ENCODE measurements at places on chromosomes 1 and 21. TPM values are rescaled to one million over a fixed set of nuclear protein-coding genes. Genes with fewer than 3 reads are reported as not detected.

DNA sequence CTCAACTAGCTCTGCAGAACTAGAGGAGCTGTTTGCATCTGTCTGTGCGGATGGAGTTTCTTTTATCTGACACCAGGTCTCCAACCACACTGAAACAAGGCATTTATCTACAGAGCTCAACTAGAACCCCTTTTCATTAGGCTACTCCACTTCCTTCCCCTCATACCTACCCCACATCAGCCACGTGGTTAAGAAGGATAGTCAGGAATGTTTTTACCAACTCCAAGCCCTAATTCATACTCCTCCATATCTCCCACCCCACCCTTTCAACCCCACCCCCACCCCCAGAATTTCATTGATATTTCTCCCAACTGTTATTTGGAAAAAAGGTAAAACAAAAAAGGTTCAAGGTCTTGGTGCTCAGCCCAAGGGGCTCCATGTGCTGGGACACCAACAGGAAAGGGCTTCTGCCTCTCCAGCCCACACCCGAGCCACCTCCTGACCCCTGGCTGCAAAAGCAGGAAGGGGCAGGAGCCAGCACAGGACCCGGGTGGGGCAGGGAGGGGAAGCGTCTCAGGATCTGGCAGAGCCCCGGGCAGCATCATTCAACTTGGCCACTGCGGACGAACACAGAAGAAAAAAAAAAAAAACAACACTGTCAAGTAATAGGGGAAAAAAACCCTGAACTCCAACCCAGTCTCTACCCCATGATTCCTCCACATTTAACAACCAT, 7.0 kb downstream of the ENSA start:
- peak overlapping the region; percentile 77 for H3K27ac ChIP-seq
- H3K4me1 ChIP-seq = peaks cover 82% of the 10 kb centered on the region
- no peak overlapping the region for H3K4me3 ChIP-seq
- no peak for DNase-seq
- H3K36me3 ChIP-seq = peaks cover 86% of the 10 kb centered on the region

DNA sequence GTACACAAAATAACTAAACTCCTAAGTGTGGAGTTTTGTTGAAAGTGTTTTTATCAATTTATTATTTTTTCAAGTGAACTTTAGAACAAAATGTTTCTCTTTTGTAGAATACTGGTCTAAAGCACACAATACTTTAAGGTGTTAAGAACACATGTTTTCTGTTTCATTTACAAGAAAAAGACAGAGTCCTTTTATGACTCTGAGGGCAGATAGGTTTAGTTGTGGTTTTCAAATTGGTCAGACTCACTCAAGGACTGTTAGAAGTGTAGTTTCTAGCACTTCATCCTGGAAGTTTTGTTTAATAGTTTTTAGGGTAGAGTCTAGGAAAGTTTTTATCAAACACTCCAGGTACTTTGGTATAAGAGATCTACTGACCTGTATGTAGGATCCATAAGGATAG, 376.5 kb downstream of the LRRIQ3 start:
- no peak overlapping the region for H3K4me3 ChIP-seq
- no peaks in the 10 kb centered on the region for H3K36me3 ChIP-seq
- no peak overlapping the region for H3K27ac ChIP-seq
- no peaks in the 10 kb centered on the region for H3K27me3 ChIP-seq

DNA sequence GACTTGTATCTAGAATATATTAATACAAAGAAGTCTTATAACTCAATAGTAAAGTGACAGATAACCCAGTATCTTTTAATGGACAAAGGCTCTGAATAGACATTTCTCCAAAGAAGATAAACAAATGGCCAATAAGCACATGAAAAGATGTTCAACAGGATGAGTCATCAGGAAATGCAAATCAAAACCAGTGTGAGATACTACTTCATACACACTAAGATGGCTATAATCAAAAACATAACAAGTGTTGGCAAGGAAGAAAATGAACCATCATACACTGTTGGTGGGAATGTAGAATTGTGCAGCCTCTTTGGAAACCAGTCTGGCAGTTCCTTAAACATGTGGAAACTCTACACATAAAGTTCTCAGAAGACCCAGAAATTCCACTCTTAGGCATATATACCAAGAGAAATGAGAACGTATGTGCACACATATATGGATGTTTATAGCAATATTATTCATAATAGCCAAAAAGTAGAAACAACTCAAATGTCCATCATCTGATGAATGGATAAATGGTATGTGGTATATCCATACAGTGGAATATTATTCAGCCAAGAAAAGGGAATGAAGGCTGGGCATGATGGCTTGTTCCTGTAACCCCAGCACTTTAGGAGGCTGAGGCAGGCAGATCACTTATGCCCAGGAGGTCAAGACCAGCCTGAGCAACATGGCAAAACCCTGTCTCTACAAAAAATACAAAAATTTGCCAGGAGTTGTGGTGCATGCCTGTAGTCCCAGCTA, 9.9 kb upstream of the MPL start:
- no peak overlapping the region for H3K27ac ChIP-seq
- DNase-seq = no peak
- no peaks in the 10 kb centered on the region for H3K4me1 ChIP-seq
- H3K36me3 ChIP-seq = no peaks in the 10 kb centered on the region

KRTAP7-1 gene
- not detected for total RNA-seq

DNA sequence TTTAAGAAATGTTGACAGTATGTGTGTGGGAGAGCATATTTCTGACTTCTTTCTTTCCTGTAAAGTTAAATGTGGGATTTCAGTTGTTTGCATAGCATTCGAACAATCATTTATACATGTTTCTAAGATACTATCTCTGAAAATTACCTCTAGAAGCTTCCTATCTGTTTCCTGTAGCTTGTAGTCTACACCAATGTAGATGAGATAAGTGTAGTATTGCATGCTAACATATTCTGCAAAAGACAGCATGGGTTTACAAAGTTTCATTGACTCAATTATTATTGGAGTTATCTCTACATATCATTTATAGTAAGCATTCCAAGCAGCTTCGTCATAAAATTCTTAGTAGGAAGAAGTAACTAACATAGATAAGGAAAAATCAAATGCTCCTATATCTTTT, 98.9 kb upstream of the DPYD start:
- DNase-seq = no peak
- H3K4me1 ChIP-seq = no peaks in the 10 kb centered on the region
- no peaks in the 10 kb centered on the region for H3K36me3 ChIP-seq
- no peak overlapping the region for H3K27ac ChIP-seq
- H3K4me3 ChIP-seq = no peak overlapping the region
- no peaks in the 10 kb centered on the region for H3K27me3 ChIP-seq

NTMT2 gene
- total RNA-seq = not detected

GRCh38 chr1:53172426-53173128, 24.0 kb upstream of the CPT2 start:
- peak overlapping the region; percentile 53 for H3K27ac ChIP-seq
- no peak overlapping the region for H3K4me3 ChIP-seq
- H3K27me3 ChIP-seq = no peaks in the 10 kb centered on the region
- DNase-seq = peak; percentile 34

GRCh38 chr1:54272134-54272533, 72.2 kb downstream of the MRPL37 start:
- H3K27ac ChIP-seq = peak overlapping the region; percentile 95
- H3K27me3 ChIP-seq = no peaks in the 10 kb centered on the region
- peaks cover 83% of the 10 kb centered on the region for H3K4me1 ChIP-seq
- H3K4me3 ChIP-seq = no peak overlapping the region
- H3K36me3 ChIP-seq = no peaks in the 10 kb centered on the region

TNFSF4 gene
- not detected for total RNA-seq

GRCh38 chr1:169890761-169891538, 2.7 kb downstream of the SCYL3 start:
- DNase-seq = peak; percentile 43
- no peaks in the 10 kb centered on the region for H3K27me3 ChIP-seq
- H3K4me1 ChIP-seq = peaks cover 13% of the 10 kb centered on the region
- peak overlapping the region; percentile 1 for H3K4me3 ChIP-seq
- peaks cover 21% of the 10 kb centered on the region for H3K36me3 ChIP-seq

PRRX1 gene
- total RNA-seq = 0.45 TPM

DENND1B gene
- 12.2 TPM for total RNA-seq

DNA sequence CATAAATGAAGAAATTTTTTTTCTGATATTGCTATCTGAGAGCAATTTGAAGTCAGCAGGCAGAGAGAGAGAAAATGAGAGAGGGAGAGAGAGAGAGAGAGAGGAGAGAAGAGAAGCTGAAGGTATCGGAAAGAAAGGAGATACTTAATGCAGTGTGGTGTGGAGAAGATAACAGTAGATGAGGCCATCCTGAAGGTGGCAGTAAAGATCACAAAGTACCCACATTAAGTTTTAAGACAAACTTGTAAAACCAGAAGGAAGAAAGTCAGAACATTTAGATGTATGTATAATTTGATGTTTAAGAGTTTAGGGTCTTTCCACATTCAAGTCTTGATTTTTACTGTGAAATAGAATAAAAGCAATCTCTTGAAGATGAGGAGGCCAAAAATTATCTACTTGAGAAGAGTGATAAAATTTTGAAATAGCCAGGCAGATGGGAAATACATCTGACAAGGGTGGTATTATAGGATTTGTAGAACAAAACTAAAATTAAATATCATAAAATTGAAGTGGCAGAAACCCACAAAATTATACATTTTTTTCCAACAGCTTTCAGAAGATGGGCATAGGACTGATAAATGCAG, 1753.4 kb downstream of the MRPL39 start:
- no peaks in the 10 kb centered on the region for H3K27me3 ChIP-seq
- H3K4me1 ChIP-seq = no peaks in the 10 kb centered on the region
- no peak overlapping the region for H3K27ac ChIP-seq
- no peaks in the 10 kb centered on the region for H3K36me3 ChIP-seq
- no peak overlapping the region for H3K4me3 ChIP-seq
- no peak for DNase-seq

- no peak overlapping the region for H3K27ac ChIP-seq
- H3K4me3 ChIP-seq = no peak overlapping the region
- H3K27me3 ChIP-seq = no peaks in the 10 kb centered on the region
- no peaks in the 10 kb centered on the region for H3K36me3 ChIP-seq
Observed at GRCh38 chr1:36534711-36535412, 52.1 kb upstream of the CSF3R start.

DNA sequence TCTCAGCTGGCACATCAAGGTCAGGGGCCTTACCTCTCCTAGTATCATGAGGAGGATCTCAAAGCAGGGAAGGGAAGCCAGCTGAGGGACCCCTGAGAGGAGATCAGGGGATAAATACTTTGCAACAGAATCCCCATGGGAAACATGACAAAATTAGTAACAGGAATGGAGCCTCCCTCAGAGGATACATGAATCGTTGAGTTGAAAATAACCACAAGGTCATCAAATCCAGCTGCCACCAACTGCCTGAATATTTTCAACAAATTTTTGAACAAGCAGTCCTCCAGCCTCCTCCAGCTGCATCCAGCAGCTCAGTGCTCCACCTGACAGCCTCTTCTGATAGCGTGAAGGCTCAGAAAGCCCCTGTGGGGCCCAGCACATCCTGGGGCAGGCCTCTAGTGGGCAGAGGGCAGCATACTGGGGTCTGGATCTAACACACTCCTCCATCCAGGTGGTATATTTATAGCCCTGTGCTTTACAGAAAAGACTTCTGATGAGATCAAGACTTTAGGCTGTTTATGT, 404.3 kb downstream of the NTNG1 start:
- no peaks in the 10 kb centered on the region for H3K36me3 ChIP-seq
- no peak overlapping the region for H3K27ac ChIP-seq
- no peak for DNase-seq

GRCh38 chr1:53332186-53332564, 4.3 kb upstream of the LRP8 start:
- H3K27me3 ChIP-seq = peaks cover 2% of the 10 kb centered on the region
- H3K27ac ChIP-seq = no peak overlapping the region
- no peaks in the 10 kb centered on the region for H3K36me3 ChIP-seq
- no peak overlapping the region for H3K4me3 ChIP-seq
- peaks cover 5% of the 10 kb centered on the region for H3K4me1 ChIP-seq

FCAMR gene
- total RNA-seq = 0.58 TPM

GRCh38 chr1:220487297-220487820, 40.6 kb upstream of the MARK1 start:
- no peaks in the 10 kb centered on the region for H3K4me1 ChIP-seq
- H3K27ac ChIP-seq = no peak overlapping the region
- H3K4me3 ChIP-seq = no peak overlapping the region
- no peak for DNase-seq

AIRE gene
- total RNA-seq = not detected

DNA sequence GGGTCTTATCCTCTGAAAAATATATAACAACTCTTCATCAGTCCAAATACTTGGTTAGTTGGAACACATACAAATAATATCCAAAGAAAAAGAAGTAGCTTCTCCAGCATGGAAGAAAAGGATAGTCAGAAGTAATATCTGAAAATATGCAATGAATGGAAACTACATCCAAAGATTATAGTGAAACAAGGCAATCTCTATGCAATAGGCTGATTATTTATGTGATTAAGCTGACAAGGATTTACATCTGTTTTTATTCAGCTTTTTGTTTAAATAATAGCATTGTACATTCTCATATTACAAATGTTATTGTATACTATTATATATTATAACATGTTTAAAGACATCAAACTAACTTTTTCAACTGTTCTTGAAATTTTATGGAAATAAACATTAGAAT, 15.3 kb upstream of the TGFBR3 start:
- DNase-seq = no peak
- H3K27me3 ChIP-seq = no peaks in the 10 kb centered on the region
- no peak overlapping the region for H3K4me3 ChIP-seq
- H3K36me3 ChIP-seq = no peaks in the 10 kb centered on the region
- no peak overlapping the region for H3K27ac ChIP-seq

GRCh38 chr1:114638910-114639309, 30.9 kb downstream of the DENND2C start:
- no peak overlapping the region for H3K4me3 ChIP-seq
- no peak overlapping the region for H3K27ac ChIP-seq
- no peaks in the 10 kb centered on the region for H3K4me1 ChIP-seq
- no peaks in the 10 kb centered on the region for H3K27me3 ChIP-seq
- no peaks in the 10 kb centered on the region for H3K36me3 ChIP-seq

DNA sequence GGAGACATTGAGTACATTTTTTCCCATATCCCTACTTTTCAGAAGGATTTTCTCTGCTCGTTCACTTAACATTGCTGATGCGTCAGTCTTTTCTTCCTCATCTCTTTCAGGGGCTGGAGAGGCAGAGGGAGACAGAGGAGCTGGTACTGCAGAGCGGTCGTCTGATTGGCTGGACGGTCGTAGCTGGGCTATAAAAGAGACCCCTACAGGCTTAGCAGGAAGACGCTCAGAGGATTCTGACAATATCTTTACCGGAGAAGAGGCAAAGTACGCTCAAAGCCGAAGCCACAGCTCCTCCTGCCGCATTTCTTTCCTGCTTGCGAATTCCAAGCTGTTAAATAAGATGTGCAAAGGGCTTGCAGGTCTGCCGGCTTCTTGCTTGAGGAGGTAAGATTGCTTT, at the start of gene RGS4:
Gene RGS4, plus strand, starts transcription at position 220 of the 400 bp plus-strand sequence. Its CDS starts 124 bp downstream, at position 344.
- peaks cover 10% of the 10 kb centered on the region for H3K36me3 ChIP-seq
- H3K27ac ChIP-seq = no peak within 1 kb of the TSS
- no peaks in the 10 kb centered on the region for H3K27me3 ChIP-seq

Measured in stomach (tissue), 19 donors.